ENCODE measurements at places on chromosomes 13 and 19.
A peak's percentile ranks its signal among the peaks of the same experiment; 100 is the strongest.

DNA sequence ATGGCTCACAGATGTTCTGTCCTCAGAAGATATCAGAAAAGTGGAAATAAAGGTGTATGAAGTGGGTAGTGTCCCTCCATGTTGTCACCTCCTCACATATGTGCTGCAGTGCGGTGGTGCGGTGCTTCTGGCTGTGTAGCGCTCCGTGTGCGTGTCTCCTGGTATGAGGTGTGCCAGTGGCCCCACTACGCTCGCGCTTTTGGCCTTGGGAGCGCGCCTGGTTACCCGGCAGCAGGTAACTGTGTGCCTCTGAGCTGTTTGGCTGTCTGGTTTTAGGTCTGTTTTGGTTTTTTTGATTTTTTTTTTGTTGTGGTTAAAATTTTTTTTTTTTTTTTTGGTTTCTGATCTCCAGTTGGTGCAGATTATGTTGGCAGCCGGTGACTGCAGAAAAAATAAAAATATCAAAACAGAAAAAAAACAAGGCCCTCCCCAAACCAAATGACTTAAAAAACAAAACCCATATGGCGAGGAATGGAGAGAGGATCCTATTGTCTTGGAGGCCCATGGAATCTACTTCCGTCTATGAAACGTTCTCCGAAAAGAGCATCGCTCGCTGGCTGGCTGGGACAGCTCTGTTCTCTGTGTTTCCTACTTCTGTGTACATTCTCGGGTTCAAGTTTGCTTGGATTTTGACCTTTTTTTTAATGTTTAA, 7.9 kb downstream of the HNRNPL start:
- DNase-seq: peak; percentile 71

DNA sequence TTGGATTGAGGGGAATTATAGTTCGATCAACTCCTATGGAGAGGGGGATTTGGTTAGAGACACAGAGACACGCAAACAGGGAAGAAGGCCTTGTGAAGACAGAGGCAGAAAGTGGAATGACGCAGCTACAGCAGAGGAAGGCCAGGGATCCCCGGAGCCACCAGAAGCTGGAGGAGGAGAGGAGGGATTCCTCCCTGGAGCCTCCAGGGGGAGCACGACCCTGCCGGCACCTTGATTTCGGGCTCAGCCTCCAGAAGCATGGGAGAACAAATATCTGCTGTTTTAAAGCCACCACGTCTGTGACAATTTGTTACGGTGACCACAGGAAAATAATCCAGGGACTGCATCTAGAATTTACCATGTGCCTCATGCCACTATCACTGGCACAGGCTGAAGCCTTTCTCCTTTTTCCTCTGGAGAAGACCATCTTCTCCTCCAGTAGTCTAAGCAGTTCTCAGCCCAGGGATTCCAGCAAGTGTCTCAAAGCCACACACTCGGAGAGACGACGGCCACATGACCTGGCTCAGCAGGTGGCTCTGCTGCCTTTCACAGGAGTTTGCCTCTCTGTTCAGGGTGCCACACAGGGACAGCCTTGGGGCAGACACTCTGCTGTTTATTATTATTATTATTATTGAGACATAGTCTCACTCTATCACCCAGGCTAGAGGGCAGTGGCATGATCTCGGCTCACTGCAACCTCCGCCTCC, 39.9 kb upstream of the CCNE1 start:
- DNase-seq: peak; percentile 31

DNA sequence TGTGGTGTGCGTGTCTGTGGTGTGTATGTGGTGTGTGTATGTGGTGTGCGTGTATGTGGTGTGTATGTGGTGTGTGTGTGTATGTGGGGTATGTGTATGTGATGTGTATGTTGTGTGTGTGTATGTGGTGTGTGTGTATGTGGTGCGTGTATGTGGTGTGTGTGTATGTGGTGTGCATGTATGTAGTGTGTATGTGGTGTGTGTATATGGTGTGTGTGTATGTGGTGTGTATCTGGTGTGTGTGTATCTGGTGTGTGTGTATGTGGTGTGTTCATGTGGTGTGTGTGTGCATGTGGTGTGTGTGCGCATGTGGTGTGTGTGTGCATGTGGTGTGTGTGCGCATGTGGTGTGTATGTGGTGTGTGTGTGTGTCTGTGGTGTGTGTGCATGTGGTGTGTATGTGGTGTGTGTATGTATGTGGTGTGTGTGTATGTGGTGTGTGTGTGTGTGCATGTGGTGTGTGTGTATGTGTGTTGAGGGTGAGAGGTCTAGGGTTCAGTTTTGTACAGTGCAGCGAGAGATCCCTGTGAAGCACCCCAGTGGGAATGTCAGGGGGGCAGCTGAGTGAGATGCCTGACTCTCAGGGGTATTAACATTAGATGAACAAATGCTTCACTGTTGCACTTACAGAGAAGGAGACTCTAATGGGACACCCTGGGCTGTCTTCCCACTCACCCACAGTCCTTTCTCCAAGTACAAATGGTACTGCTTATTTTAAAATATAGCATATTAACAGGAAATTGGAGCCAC, 61.3 kb upstream of the MEDAG start:
- DNase-seq: no peak

DNA sequence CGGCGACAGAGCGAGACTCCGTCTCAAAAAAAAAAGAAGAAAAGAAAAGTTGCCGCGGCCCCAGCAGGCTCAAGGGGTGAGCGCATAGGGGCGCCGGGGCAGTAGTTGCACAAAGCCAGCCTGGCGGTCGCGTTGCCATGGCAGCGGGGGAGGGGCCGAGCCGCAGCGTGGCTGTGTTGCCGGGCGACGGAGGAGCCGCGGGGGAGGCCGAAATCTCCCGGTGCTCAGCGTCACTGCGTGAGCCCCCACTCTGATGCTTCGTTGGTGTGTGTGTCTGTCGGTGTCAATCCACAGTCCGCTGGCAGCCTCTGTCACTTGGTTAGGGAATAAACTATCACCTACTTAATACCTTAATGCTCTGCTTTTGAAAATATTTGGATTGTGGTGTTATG, 82.9 kb upstream of the C1QTNF9B start:
- DNase-seq: peak; percentile 92

- DNase-seq: peak; percentile 60
Observed at GRCh38 chr19:31356587-31357314, 7.5 kb upstream of the TSHZ3 start.

DNA sequence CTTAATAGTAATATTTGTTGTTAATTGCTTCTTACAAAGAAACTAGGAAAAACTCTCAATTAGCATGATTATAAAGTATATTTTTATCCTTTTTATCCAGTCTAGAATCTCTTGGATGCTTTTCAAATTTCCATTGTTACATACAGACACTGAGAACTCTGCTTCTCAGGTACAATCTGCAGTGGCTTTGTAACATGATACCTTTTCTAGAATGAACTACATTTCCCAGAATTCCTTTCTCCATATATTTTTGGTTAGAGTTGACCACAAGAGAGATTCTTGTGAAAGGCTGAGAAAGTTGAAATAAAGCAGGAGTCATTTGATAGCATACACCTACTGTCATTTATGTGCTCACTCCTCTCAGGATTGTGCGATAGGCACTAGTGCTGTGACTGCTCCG, 148.6 kb downstream of the SLITRK6 start:
- DNase-seq: no peak

- no peak for DNase-seq
Observed at GRCh38 chr13:49524740-49525501, 29.2 kb downstream of the PHF11 start.

- DNase-seq: peak; percentile 57
Observed at GRCh38 chr19:52748336-52748950, 13.6 kb upstream of the ZNF611 start.

GRCh38 chr13:46535825-46536224, 17.1 kb upstream of the LRCH1 start:
- DNase-seq: no peak

DNA sequence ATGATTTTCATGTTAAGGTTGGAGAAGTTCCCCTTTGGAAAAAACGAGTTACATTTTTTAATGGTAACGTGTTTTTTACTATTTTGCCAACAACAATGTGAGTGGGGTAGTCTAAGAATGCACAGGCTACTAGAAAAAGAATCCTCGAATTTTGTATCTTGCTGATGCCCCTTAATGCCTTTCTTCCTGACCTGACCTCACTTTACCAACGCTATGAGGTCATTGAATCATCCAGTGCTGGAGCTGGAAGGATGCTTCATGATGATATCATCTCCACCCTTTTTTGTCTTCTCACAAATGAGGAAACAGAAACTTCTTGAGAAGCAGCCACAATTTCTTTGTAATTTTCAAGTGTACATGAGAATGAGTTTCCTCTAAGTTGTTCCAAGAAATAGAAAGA, 8.2 kb upstream of the UBL3 start:
- DNase-seq: no peak

DNA sequence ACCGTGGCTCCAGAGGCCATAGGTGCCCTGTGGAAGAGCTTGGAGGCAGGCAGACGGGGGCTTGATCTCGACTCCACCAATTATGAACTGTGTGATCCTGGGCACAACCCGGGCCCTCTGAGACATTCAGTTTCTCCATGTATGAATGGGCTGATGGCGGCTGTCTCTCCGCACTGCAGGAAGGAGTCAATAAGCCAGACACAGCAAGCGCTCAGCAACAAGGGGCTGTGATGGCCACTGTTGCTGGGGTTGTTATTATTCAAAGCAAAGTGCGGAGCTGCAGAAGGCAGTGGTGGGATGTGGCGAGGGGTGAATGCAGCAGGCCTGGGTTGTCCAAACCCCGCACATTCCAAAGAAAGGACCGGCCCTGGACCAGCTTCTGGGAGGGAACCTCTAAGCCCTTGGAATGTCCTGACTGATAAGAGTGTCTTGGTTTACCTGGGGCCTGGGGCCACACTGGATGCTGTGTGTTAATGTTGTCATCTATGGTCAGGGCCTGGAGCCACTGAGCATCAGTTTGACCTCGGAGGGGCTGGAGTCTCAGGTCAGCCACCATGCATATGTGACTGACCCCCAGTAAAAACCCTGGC, 8.3 kb downstream of the TMEM143 start:
- no peak for DNase-seq

DNA sequence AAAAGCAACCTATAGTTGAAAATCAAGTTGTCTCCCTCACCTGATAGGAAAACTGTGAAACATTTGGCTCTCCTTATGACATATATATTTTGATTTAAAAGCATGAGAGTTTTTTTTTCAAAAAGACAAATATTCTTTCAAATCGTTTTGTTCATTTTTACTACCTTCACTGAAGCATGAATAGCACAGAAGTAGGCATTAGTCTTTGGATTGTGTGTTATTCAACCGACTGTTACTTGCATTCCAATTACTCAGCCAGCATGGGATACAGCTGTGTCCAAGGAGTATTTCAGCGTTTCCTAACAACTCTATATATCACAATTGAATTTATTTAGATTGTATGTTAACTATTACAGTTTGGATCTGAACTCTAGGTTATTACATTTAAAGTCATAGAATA, 135.2 kb downstream of the PCDH9 start:
- no peak for DNase-seq

- peak; percentile 37 for DNase-seq
Observed at GRCh38 chr19:46351241-46352041, 4.6 kb downstream of the PPP5C start.

GRCh38 chr13:98060282-98060681, 82.6 kb upstream of the FARP1 start:
- DNase-seq: no peak

GRCh38 chr19:44401139-44402115, at the start of gene ZNF285:
Gene ZNF285 (minus strand): TSS chr19:44401608. CDS start chr19:44397213, 4,395 bp downstream.
- DNase-seq: peak; percentile 81

DNA sequence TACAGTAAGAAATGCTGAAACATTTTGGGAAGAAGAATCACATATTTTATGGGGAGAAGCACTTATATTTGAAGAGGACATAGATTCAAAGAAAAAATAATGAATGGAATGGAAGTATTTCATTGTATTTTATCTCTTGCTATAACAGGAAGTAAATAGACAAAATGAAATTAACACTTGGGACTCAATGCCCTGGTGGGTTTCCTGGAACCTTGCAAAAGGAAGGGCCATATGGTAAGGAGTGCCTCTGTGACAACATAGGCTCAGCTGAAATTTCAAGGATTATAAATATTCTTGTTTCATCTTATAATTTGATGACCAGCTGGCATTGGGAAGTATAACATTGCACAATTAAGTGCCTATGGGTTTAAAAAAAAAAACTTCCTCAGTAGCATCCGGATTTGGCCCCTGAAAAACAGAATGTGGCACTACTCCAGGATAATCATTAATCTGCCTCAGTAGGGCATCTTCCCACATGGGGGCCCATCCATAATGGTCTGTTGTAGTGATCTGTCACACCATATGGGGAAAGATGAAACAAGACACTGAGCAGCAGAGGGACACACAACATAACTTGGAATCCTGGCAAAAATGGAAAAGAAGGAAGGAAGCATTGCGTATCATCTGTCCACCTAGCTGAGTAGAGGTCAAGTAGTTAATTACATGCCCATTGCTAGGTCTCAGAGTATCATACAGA, 321.6 kb downstream of the NDFIP2 start:
- DNase-seq: no peak

DNA sequence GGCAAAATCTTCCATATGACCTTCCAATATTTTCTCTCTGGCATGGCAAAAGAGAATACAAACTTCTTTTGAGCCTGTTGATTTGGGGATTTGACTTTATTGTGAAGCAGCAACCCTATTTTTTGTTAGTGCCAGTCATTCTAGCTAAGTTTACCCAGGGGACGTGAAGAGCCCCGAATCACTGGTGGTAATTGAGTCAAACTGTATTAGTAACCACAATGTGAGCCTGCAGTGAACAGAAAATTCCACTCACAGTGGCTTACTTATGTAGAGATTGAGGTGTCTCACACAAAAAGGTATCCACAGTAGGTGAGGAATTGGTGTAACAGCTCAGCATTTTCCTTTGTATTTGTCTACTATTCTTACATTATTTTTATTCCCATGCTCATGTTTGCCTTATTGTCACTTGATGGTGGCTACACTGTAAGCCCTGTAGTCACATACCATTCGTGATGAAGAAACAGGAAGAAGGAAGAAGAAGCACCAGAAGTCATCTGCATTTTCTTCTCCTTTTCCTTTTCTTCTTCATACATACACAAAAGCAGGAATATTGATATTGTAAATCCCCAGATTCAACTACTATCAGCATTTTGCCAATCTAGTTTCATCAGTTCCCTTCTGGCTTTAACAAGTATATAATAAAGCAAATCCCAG, 33.3 kb upstream of the MYCBP2 start:
- no peak for DNase-seq

DNA sequence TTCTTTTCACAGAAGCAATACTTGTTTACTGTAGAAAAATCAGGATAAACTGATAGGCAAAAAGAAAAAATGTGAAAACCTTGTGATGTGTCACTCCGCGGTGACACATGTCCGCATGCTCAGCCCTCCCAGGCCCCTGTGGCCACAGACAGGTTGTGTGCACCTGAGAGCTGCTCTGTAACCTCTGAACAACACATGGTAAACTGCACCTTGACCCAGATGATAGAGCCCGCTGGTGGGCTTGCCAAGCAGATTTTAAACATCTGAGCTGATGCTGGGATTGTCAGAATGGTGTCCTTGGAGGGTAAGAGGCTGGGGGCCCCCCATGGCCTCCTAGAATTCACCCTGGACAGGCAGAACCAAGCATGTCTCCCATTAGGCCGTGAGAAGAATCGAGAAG, 33.8 kb downstream of the DHRS12 start:
- no peak for DNase-seq

GRCh38 chr13:21234526-21234925, 58.1 kb downstream of the MRPL57 start:
- DNase-seq: no peak
